ENCODE measurements at places on chromosomes 12 and 14.

DNA sequence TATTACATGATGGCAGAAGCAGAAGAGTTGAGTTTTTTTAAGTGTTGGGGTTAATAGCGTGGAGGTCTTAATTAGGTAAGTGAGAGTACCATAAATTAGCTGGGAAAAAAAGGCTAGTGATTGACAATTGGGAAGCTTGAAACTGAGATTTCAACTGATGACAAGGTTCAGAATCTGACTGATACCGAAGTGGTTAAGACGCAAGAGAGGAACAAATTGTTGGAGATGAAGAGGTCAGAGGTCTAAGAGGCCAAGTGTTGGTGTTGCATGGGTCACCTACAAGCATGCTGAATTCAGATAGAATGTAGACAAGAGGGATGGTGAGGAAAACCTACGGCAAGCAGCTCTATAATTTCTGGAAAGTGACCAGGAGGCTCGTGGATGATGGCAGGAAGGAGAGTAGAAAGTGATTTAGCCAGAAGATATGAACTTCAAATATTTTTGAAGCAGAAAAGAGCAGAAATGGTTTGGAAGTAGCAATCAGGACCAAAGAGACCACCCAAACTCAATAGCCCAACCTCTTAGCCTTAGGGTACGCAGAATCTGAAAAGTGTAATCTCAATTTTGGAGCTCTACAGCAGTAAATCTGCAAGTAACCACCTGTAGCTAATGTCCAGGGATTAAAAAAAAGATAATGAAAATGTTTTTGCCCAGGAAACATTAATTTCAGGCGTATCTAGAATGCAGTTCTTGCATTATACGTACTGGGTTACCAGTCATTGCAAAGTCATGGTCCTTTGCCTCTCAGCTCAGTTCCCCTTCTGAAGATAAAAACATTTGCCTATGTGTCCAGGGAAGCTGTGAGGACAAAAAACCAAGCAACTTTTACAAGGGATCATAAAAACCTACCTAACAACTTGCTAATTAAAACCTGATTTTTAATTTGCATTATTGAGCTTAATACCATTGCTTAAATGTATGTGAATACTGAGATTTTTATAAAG is 1.7 kb upstream of the TMPO start:
- DNase-seq = no peak

DNA sequence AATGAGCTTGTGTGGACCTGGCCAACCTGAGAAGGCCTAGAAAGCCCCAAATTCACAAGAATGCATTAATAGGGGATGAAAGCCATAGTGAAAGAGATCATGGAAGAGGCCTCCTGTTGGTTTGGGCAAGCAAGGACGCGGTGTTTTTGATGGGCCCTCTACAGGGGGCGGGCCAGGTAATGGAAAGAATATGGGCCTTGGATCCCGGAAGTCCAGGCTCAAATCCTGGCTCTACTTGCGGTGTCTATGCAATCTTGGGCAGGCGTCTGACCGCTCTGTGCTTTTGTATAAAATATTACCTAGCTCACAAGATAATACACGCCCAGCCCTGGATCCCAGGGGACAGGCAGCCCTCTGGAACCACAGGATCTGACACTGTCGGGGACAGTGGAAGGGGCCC is 41.1 kb upstream of the CLMN start:
- DNase-seq = no peak

DNA sequence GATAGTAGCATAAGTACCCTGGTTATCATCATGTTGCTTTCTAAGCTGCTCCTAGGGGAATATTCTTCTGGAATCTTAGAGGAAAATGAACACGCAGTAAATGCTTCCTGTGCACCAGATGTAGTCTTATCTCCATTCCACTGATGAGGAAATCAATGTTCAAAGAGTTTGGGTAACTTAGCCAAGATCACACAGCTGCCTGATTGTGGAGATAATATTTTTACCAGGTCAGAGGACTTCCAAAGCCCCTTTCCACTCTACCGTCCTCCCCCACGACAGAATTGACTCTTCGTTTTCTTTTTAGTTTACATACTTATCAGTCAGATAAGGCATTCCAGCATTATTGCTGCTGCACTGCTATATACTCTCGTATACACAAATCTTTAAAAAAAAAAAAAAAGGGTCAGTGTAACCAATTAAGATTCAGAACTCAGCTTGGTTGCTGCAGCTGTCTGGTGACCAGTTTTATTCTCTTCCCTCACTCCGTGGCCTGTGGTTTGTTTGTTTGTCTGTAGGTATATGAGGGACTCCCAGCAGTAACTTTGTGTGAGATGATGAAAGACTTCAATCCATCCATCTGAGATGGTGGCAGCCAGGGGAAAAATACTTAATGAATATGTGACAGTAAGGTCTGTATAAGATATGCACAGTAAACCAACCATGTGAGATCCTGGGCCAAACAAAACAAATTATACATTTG is 110.5 kb downstream of the TGFB3 start:
- DNase-seq = no peak

- DNase-seq = peak; percentile 57
Measured at GRCh38 chr14:36520601-36521525, 831 bp upstream of the NKX2-1 start.

DNA sequence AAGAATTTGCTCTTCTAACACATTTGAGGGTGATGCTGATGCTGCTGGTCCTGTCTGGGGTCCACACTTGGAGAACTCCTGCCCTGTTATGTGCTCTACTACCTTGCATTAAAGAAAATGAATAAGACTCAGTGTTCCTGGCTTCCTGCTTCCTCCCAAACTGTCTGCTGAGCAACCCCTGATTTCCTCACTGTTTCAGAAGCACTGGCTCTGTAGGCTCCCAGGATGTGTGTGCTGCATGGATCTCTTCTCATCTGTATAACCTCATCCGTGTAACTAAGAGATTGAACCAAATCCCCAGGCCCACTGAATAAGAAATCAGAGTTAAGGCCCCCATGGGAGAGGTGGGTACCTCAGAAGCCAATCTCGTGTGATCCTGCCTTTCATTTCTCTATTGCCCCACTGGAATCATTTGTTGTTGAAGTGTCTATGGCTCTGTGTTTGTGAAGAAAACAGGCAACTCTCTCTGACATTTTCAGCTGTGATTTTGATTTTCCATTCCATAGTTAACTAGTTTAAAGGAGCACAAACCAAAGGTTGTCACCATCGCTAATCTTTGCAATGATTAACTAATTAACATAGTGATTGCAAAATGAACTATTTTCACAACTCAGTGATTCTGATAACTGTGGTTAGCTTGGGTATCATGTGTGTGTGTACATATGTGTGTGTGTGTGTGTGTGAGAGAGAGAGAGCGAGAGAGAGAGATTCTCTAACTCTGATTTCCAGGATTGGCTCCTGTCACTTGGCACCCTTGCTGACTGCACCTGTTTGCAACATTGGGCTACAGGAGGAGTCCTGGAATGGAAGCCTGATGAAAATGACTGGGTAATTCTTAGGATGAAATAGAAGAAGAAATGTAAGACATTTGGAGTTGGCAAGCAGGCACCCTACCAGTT is 196.2 kb downstream of the SLC38A4 start:
- no peak for DNase-seq

DNA sequence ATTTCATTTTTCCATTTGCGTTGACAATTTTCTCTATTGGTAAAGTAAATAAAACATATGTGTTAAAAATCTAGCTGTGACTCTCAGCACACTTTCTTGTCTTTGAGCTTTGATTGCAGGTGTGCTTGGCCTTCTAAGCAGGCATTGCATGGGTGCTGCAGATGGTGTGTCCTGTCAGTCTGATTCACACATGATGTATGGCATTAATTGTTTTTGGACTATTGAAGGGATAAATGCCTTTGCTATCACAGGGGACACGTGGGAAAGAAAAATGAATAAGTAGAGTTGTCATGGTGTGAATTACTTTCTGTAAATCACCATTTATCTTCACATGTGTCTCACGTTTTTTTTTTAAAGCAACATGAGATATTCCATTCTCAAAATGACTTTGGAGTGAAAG is 211.3 kb upstream of the NAV3 start:
- DNase-seq = no peak

GRCh38 chr12:10783252-10783651 is 19.2 kb downstream of the TAS2R7 start:
- no peak for DNase-seq

- no peak for DNase-seq
Measured at GRCh38 chr14:76887191-76887590, 61.0 kb downstream of the LRRC74A start.

- DNase-seq = no peak
Measured at GRCh38 chr12:75660107-75660530, 148.7 kb upstream of the KRR1 start.

GRCh38 chr14:58584383-58584782 is 53.4 kb upstream of the DACT1 start:
- no peak for DNase-seq

- DNase-seq = no peak
Measured at GRCh38 chr12:6784761-6785160, 4.6 kb upstream of the CD4 start.

GRCh38 chr12:57477710-57478681 is 1.7 kb downstream of the ARHGAP9 start:
- no peak for DNase-seq

- DNase-seq = no peak
Measured at GRCh38 chr12:90124289-90124688, 415.7 kb upstream of the ATP2B1 start.

DNA sequence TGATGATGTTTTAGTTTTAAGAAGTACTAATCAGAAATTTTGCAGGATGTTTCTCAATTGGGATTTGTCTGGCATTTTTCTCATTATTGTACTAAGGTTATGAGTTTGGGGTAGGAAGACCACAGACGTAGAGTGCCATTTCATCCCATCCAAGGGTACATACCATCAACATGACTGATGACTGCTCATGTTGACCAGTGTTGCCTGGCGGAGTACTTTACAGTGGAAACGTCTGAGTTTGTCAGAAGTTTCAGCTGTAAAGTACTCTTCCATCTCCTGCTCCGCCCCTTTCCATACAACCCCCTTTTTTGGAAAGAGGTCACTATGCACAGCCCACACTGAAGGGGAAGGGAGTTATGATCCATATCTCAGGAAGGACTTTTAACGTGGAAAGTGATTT is 74.2 kb downstream of the RCOR1 start:
- no peak for DNase-seq

DNA sequence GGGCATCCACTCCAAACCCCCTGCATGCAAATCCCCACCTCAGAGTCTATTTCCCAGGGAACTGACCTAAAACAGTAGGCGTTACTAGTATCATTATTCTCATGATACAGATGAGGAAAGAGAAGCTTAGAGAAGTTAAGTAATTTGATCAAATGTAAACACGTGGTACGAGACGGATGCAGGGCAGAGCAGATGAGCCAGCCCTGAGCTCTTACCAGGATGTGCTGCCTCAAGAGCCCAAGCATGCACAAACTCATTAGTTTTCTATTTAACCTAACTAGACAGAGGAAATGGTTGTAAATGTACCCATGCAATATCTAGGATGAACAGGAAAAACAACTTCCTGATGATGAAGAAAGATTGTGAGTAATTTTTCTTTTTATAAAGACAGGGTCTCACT is 173.3 kb upstream of the RASSF8 start:
- DNase-seq = no peak

DNA sequence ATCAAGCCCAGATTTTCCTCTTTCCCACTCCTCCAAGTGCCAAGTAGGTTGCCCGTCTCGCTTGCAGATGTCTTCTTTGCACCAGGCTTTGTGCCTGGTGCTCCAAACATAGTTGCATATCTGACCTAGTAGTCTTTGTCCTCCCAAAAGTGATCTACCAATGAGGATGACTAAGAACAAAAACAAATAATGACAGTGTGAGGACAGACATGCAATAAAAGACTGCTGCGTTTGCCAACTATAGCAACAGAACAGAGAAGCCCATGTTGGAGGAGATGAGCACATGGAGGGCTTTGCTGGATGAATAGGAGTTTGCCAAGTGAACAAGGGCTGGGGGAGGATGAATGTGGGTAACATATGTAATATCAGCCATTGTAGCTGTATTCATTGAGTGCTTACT is 15.6 kb downstream of the DTX1 start:
- no peak for DNase-seq

- DNase-seq = no peak
Measured at GRCh38 chr12:117047810-117048584, 51.2 kb downstream of the TESC start.

DNA sequence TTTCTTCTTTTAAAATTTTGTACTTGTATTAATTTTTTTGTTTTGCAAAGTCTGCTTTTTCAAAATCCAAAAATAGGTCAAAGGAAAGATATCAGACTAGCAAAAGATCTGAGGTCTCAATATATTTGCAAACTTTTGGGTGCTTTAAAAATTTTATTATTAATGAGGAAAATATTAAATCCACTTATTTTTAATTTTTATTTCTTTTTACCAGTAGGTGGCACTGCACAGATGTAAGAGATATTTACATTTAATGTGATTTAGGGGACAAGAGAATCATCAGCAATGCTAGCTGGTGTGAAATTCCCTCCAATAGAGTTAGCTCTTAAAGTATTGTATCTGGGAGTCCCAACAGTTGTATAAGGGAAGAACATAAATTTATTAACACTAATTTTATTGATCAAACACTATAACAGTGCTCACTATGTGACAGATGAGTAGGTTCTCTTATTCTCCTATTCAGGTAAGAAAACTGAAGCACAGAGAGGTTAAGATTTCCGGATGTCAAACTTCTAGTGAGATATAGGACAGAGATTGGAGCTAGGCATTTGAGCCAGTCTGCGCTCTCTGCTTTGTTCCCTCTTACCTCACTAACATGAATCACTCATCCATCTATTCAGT is 30.5 kb downstream of the ALX1 start:
- DNase-seq = no peak

DNA sequence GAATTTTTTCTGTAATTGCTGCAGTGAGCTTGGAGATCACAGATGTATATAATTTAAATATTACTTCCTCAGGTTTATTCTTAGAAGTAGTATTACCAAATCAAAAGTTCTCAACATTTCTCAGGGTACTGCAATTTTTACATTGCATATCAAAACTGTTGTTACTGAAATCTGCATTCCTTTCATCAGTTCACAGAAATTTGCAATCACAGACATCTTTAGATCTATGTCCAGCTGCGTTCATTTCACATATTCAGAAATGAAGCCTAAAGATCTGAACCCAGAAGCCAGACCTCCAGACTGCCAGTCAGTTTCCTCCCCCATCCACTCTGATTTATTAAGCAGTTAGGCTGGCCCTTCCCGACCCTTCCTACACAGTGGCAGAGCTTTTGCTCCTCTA is 18.2 kb upstream of the IFT81 start:
- no peak for DNase-seq

- DNase-seq = no peak
Measured at GRCh38 chr14:39097159-39097558, 5.9 kb downstream of the SEC23A start.

- DNase-seq = no peak
Measured at GRCh38 chr12:11719678-11720099, 70.2 kb downstream of the ETV6 start.

Measured in esophagus muscularis mucosa (tissue), 4 donors.